CD4-positive, alpha-beta memory T cell (primary cell): ENCODE measurements at places on chromosomes 5 and 9.
A peak's percentile ranks its signal among the peaks of the same experiment; 100 is the strongest.

DNA sequence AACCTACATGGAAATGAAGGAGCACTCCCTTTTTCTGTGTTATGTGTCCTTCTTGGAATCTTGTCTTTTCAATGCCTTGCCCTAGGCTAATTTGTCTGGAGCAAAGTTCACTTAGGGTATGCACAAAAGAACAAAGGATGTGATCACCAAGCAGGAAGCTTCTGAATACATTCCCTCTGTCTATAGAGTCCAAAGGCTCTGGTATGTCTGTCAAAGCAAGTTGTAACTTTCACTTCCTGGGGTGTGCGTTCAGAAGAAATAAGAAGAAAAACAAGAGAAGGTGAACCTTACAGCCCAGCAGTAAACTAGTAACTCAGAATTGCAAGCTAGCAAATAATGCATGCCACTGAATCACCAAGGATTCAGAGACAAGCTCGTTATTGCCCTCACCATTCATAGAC lies 31.7 kb upstream of the CDH6 start:
- no peak for DNase-seq

GRCh38 chr5:148033134-148033533 lies 30.6 kb upstream of the SPINK5 start:
- no peak for DNase-seq

DNA sequence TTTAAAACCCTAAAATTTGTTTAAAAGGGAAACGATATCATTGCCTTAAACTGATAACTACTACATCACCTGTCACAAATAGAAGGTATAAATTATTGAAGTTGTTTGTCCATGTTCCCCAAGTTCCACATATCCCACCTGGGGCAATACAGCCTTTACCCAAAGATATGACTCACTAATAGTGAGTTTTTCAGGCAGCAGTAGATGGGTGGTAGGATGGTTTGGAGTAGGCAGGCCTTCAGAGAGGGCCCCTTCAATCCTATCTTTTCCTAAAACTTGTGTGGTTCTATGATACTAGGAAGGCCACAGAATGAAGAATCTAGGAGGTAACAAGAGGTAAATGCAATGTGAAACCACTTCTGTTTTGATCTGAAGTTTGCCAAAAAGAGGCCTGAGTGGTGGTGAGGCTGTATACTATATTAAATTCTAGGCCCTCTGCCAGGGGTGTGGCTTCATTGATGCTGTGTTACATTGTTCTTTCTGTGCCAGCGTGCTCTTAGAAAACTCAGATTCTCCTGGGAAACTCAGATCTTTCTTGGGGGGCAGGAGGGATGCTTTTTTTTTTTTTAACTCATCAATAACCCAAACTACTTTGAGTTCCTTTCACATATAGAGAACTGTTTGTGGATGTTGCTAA lies 7.2 kb downstream of the CYSTM1 start:
- DNase-seq, result no peak

DNA sequence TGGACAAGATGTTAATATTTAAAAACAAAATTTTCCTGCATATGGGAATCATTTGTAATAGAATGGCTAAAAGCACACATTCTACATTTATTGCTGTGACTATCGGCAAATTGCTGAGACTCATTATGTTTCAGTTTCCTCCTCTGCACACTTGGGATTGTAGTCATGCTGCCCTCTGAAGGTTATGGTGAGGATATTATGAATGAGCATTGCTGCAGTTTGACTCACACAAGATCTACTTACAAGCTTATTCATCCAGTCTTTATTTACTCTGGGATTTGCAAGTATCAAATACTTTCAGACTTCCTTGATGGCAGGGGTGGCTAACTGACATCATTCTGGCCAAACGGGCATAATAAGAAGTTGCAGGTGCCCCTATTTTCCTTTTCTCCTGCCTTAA lies 9.5 kb upstream of the NFIL3 start:
- peak; percentile 12 for DNase-seq

DNA sequence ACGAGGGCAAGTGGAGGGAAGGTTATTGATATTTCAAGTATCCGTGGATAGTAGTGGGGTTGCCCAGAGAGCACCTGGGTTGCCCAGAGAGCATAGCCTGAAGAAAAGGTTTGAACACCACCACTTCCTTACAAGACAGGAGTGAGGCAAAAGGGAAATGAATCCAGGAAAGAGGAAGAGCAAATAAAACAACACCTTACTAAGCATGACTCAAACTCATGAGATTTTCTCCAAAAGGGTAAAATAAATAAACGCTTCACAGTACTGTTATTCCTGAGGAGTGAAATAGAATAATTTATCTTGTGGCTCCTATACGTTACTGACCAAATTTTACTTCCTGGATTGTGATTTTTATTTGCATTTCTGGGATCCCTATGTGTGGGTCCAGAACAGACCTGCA lies 65.2 kb upstream of the PTPRD start:
- no peak for DNase-seq

GRCh38 chr5:138444078-138444773 lies 5.4 kb downstream of the REEP2 start:
- no peak for DNase-seq
